ENCODE measurements at places on chromosomes 3 and 15. TPM values are rescaled to one million over a fixed set of nuclear protein-coding genes. Genes with fewer than 3 reads are reported as not detected.

DNA sequence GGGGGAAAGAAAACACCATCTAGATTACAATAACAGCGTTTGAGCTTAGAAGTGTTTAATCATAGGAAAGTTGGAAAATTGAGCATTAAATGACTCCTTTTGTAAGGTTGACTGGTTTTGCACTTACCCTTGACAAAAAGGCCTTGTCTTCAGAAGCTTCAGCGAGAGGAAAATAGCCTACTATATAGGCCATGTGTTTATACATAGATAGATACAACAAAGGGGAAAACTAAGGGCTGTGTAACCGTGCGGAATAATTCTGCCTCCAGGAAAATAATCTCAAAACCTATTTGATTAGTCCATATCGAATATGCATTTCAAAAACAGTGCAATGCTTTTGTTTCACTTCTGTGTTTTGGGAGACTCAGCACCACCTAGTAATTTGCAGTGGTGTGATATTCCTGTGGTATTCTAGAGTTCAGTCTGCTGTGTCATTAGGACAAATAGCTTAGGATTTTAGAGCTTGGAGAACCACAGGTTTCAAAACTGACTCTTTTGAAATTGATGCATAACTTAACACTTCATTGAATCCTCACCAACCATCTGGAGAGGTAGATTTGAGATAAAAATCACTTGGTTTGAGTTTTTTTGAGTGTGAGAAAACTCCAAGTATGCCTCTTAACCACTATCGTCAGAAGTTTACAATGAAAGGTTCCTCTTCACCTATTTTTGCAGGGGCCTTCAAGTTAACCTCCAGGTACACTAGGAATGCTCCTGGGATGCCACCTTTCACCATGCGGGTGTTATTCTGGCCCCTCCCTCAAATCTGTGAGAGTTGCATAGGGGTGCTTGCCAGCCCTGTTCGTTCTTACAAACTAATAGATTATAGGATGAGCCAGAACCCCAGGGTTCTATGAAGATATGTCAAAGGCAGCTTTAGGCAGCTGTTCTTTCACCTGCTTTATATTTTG is 1.9 kb downstream of the ARHGAP31 start:
- no peaks in the 10 kb centered on the region for H3K36me3 ChIP-seq
- H3K27me3 ChIP-seq = no peaks in the 10 kb centered on the region
- peak overlapping the region; percentile 93 for H3K4me3 ChIP-seq
- peaks cover 25% of the 10 kb centered on the region for H3K4me1 ChIP-seq

Gene CACNA1D
- total RNA-seq = not detected

- H3K36me3 ChIP-seq = 0 out of 2 replicates have a peak, but pooled peaks cover 4% of the 10 kb centered on the region
- no peak for DNase-seq
- no peak overlapping the region for H3K4me3 ChIP-seq
- H3K27me3 ChIP-seq = no peaks in the 10 kb centered on the region
Measured at GRCh38 chr15:57102858-57103257, 184.4 kb downstream of the TCF12 start.

DNA sequence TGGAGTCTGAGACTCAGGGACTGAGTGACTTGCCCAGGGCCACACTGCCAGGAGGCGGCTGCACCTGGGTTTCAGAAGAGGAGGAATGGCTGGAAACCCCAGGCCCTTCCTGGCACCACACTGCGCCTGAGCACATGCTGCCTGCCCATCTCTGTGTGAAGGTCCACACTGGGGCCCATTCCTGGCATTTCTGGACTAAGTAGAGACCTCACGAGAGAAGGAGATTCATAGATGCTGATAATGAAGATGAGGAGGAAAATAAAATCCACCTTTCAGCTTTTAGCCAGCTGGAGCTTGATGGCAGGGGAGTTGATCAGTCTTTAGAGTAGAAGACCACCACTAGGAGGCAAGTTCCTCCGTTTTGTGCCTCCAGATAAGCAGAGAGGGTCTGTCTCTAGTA is 40.2 kb upstream of the TF start:
- H3K36me3 ChIP-seq = no peaks in the 10 kb centered on the region
- no peak for DNase-seq
- H3K27ac ChIP-seq = no peak overlapping the region
- H3K27me3 ChIP-seq = peaks cover 10% of the 10 kb centered on the region
- no peaks in the 10 kb centered on the region for H3K4me1 ChIP-seq
- H3K4me3 ChIP-seq = no peak overlapping the region

- H3K27me3 ChIP-seq = no peaks in the 10 kb centered on the region
- H3K36me3 ChIP-seq = no peaks in the 10 kb centered on the region
- DNase-seq = peak; percentile 62
- H3K4me3 ChIP-seq = peak overlapping the region; percentile 18
- peaks cover 57% of the 10 kb centered on the region for H3K4me1 ChIP-seq
Measured at GRCh38 chr15:35305946-35306345, 220.9 kb upstream of the NANOGP8 start.

DNA sequence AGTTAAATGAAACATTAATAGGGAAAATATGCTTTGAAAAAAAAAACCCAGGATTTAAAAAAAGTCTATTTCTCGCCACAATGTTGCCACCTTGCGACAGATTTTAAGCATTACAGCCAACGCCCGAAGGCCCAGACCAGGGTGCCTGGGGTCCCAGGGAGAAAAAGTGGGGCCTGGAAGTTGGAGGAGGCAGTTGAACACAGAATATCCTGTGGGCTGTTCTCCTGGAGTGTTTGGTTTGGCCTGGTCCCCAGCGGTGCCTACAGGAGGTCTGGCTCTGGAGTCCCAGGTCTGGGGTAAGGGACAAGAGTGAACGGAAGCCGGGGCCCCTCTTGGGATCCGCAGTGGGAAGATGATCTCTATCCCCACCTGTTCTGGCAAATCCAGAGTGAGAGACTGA is 3.4 kb downstream of the RNU6-1 start:
- H3K4me1 ChIP-seq = no peaks in the 10 kb centered on the region
- DNase-seq = peak; percentile 65
- peaks cover 43% of the 10 kb centered on the region for H3K27me3 ChIP-seq
- no peak overlapping the region for H3K27ac ChIP-seq
- no peaks in the 10 kb centered on the region for H3K36me3 ChIP-seq

- H3K4me1 ChIP-seq = peaks cover 10% of the 10 kb centered on the region
- H3K27ac ChIP-seq = no peak overlapping the region
- peak overlapping the region; percentile 96 for H3K4me3 ChIP-seq
- no peak for DNase-seq
- H3K27me3 ChIP-seq = no peaks in the 10 kb centered on the region
- H3K36me3 ChIP-seq = no peaks in the 10 kb centered on the region
Measured at GRCh38 chr3:186807231-186807630, 949 bp upstream of the RFC4 start.

Gene TMEM212
- not detected for total RNA-seq

Gene RETNLB
- total RNA-seq = not detected

GRCh38 chr3:179071323-179072099 is at the start of gene ZMAT3:
Gene ZMAT3, minus strand, starts transcription at chr3:179071809. Its CDS starts 4,057 bp downstream, at chr3:179067752.
- peaks cover 8% of the 10 kb centered on the region for H3K36me3 ChIP-seq
- H3K4me3 ChIP-seq = peak within 1 kb of the TSS; percentile 85
- DNase-seq = peak; percentile 92
- peaks cover 14% of the 10 kb centered on the region for H3K4me1 ChIP-seq

Gene DNAJA4
- 2.7 TPM for total RNA-seq

Gene SLC15A2
- total RNA-seq = not detected

- no peak overlapping the region for H3K4me3 ChIP-seq
- no peak for DNase-seq
- no peaks in the 10 kb centered on the region for H3K36me3 ChIP-seq
- peak overlapping the region; percentile 47 for H3K27ac ChIP-seq
- no peaks in the 10 kb centered on the region for H3K27me3 ChIP-seq
Measured at GRCh38 chr15:58386641-58387040, 45.1 kb upstream of the LIPC start.

DNA sequence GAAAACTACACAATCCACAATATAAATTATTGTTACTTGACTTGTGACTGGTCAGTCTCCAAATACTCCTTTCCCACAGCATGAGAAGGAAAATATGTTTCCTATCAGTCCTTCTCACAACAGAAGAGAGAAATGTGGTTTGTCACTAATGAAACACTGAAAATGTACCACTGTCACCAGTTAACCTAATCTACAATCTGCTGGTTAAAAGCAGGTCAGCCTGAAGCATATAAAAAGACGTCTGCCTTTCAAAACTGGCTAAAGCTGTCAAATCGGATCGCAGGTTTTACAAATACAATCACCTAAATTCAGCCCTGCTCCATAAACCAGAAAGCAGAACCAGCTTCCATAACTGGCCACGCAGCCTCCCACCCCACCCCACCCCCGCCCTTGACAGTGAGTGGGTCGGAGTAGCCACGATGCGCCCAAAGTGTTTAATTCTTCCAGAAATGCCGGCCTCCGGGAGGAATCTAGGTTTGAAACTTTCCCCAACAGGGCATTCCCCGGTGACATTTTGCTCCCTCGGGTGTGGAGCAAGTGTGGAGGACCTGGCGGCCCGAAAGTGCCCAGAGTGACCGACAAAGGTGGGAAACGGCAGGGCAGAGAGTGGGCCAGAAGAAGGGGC is 682 bp downstream of the ETFA start:
- H3K27ac ChIP-seq = peak overlapping the region; percentile 91
- no peaks in the 10 kb centered on the region for H3K36me3 ChIP-seq
- peak; percentile 66 for DNase-seq
- no peaks in the 10 kb centered on the region for H3K27me3 ChIP-seq
- peak overlapping the region; percentile 87 for H3K4me3 ChIP-seq

- no peak overlapping the region for H3K4me3 ChIP-seq
- no peak for DNase-seq
- H3K4me1 ChIP-seq = peaks cover 32% of the 10 kb centered on the region
- no peak overlapping the region for H3K27ac ChIP-seq
- H3K27me3 ChIP-seq = no peaks in the 10 kb centered on the region
- no peaks in the 10 kb centered on the region for H3K36me3 ChIP-seq
Measured at GRCh38 chr15:62492900-62493299, 327.8 kb upstream of the C2CD4B start.

GRCh38 chr3:121126033-121126706 is 218.2 kb downstream of the STXBP5L start:
- H3K27ac ChIP-seq = no peak overlapping the region
- H3K4me3 ChIP-seq = no peak overlapping the region
- no peak for DNase-seq
- no peaks in the 10 kb centered on the region for H3K36me3 ChIP-seq
- no peaks in the 10 kb centered on the region for H3K27me3 ChIP-seq
- no peaks in the 10 kb centered on the region for H3K4me1 ChIP-seq
